ENCODE measurements at places on chromosomes 2 and 18.

GRCh38 chr18:34726286-34727004 is 16.3 kb downstream of the DTNA start:
- no peak for DNase-seq

DNA sequence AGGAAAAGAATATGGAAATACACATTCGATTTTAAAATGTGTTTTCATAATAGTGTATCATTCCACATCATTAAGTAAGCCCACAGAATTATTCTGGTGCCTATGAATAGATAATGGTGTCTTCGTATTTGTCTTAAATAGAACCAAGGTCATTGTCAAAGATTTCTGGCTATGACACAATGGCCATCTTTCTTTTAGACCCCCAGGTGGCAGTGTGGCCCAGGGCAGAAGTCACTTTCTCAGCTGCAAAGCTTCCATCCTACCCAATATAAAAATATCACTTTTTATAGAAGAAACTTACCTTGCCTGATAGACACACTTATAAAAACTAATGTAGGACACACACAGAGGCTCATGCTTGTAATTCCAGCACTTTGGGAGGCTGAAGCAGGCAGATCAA is 57.5 kb downstream of the ZRANB3 start:
- DNase-seq: peak; percentile 1

DNA sequence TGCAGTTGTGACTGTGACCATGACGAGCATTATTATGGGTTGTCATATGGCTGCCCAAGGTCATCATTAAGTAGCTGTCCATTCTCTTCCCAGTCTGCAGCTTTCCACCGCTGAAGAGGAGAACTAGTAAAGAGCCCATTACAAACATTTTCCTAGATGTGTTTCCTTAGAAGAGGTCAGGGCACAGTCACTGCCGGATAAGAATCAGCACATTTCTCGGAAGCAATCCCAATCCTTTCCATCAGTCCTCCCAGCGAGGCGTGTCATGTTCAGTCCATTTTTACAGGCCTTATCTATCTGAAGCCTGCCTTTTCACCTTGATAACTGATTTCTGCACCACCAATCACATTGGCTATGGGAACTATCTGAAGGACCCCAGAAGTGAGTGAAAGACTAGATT is 319.9 kb upstream of the SLC14A2 start:
- DNase-seq: no peak

DNA sequence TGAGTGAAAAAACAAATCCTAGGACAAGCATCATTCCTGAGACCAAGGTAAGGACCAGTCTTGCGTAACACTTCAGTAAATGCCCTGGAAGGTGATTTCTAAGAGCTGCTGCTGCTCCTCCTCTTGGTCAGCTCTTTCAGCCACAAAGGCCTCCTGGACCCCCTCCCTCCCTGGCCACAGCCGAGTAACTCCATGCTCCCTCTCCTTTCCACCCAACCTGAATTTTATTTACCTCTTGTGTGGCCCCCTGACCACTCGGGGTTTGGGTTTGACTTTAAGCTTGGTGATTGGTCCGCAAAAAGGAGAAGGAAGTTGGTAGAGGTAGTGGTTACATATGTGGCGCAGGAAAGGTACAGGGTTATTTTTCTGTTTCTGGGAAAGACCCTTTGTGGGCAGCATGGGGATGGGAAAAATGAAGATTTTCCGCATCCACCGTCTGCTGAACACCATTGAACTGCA is 9.2 kb downstream of the HTRA2 start:
- no peak for DNase-seq

DNA sequence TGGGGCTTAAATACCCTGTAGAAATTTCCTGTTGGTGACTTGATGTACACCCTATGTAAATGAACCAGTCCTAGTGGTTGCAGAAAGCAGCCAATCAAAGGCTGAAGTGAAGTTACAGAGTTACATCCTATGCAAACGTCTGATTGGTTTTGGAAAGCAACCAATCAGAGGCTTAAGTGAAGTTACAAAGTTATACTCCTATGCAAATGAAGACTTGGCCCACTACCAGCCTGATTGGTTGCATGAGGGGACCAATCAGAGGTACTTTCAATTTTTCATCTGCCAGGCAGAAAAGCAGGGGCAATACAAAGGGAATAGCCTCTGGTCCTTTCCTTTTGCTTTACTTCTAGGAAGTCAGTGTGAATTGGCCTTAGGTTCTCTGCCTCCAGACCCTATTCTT is 13.6 kb upstream of the ZNF397 start:
- no peak for DNase-seq

DNA sequence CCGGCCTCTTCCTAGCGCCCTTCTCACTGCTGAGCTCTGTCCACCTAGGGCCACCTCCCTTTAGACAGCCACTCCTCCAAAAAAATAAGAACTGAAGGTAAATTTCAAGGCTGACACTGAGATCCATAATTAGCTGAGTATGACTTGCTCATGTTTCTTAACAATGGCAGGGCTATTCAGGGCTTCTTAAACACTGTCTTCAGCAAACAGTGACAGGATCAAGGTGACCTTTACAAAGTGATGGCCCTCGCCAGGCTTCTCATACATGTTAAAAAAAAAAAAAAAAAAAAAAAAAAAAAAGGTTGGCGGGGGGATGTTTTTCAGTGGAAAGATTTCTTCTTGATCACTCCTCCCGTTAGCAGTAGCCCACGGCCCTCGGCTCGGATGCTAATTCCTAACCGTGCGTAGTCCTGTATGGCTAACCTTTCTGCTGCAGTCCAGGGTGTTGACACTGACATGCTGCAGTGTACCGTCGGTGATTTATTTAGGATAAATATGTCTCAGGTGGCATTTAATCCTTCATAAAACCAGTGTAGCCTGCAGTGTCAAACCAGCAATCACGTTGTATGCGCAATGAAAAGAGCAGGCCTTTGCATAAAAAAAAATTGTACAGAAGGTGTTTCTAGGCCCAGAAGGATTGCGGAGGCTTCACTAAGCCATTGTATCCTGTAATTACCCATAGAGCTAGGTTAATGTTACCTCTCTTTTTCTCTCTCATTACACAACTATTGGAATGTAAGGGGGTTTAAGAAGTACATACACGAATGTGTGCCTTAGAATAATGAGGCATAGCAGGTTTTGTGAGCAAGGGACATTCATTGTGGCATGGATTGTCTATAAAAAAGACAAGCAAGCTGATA is 142.7 kb downstream of the PTGR3 start:
- DNase-seq: no peak

DNA sequence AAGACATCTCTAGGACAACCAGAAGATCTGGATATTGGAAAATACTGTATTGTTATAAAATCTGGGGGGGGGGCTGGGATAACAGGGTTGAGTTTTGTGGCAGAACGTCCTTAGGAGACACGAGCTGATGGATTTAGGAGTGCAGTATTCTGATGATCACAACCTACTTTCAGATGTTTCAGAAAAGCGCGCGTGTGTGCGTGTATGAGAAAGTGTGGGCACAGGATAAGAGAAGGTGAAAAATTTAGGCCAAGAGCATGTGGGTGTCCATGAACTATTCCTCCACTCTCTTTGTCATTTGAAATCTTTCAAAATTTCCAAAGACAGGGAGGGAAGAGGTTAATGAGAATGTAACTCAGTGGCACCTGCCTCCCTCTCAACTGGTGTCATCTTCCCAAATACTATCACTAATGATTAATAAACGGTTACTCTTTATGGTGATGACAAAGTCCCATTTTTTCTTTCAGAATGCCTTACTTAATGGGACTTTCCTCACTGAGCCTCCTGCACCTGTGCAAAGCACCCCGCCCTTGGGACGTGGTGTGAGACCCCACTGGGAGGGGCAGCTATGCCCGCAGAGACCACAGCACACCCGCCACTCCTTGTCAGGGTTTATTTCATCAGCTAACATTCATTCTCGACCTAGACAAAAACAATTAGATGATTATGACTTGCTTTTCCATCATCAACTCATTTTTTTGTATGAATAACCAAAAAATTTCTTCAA is 53.6 kb downstream of the HS6ST1 start:
- DNase-seq: no peak

- no peak for DNase-seq
Observed at GRCh38 chr2:24984912-24985311, 13.2 kb upstream of the DNAJC27 start.

- no peak for DNase-seq
Observed at GRCh38 chr2:128258218-128258617, 60.5 kb downstream of the HS6ST1 start.

DNA sequence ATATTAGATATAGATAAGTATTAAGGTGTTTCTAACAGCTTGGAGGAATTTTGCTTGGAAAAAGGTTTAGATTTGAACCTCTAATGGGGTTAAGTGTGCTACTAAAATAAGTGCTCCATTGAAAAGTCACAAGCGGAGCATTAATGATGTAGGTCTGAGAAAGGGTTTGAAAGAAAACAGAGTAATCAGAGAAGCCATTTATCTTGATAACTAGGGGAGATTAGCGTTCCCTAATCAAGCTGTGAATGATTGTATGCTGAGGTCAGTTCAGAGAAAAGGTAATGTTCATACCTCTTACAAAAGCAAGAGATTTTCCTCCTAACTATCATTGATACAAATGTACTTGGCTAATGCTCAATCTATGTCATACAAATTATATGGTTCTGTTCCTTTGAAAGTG is 1.5 kb downstream of the ARHGAP25 start:
- DNase-seq: no peak

GRCh38 chr18:61402726-61403125 is 69.5 kb downstream of the CDH20 start:
- no peak for DNase-seq

GRCh38 chr2:170227507-170227947 is 49.6 kb downstream of the MYO3B start:
- DNase-seq: no peak

- DNase-seq: no peak
Observed at GRCh38 chr2:132581991-132582738, 87.8 kb downstream of the LYPD1 start.

DNA sequence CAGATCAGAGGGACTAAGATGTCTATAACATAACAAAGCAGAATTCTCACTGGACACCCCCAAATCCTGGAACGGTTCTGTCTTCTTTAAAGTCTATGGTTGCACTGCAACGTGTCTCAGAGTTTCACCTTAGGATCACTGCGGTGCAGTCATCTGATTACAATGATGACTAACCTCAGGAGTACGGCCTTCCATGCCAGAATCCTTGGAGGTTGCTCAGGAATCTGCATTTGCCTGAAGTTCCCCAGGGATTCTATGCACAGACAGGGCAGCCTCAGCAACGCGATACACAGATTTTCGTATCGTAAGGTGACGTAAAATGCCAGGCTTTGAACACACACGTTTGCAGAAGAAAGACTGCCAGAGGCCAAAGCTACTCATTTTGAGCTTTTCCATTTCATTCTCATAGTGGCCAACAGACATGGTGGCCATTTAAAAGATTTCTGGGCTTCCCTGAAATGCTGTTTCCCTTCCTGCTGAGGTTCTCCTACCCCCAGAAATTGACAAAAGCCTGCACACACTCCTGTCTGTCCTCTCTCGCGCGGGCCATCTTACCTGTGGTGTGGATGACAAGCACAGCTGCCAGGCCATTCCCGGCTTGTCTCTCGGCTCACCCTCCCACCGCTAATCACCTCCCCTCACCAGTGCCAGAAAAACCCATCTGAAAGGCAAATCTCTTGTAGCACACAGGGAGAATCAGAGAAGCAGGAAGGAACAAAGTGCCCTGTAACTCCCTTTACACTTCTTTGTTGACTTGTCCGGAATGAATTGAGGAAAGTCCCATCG is 148.8 kb downstream of the ACKR3 start:
- DNase-seq: no peak

- no peak for DNase-seq
Observed at GRCh38 chr2:207616185-207616584, 9.0 kb downstream of the METTL21A start.

DNA sequence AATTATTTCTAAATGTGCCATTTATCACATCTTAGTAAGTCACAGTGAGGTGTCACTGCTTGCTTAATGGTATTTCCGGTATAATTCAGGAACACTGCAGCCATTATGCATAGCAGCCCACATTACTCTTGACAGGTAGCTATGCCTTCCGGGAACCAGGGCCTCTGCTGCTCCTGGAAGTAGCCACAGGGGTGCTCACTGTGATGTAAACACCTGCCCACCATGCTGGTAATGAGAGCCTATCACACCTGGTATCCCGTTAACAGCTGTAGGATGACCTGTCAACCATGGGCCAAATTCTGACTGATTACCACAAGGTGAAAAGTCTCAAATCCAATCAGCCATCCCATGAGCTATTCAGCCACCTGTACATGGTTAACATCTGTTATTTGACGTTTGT is 647.0 kb upstream of the NXPH2 start:
- DNase-seq: no peak

- DNase-seq: no peak
Observed at GRCh38 chr18:10525371-10525691, 496 bp upstream of the NAPG start.

DNA sequence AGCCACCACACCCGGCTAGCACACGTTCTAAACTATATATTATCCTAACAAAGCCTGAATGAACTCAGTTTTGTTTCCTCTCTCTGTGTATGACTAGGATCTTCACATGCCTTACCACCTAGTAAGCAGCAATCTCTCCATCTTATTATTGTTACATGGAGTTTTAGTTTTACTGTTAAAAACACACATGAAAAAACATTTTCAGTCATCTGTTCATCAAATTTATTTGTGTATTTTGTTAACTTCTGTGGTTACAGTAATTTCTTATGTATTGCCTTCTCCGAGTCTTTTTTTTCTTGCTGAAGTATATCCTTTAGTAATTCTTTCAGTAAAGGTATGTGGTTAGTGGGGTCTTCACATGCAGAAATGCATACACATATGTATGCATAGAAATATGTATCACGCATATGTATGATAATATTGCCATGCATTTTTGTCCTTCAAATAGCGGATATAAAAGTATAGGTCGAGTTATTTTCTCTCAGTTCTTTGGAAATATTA is 31.4 kb downstream of the ANO7 start:
- no peak for DNase-seq

DNA sequence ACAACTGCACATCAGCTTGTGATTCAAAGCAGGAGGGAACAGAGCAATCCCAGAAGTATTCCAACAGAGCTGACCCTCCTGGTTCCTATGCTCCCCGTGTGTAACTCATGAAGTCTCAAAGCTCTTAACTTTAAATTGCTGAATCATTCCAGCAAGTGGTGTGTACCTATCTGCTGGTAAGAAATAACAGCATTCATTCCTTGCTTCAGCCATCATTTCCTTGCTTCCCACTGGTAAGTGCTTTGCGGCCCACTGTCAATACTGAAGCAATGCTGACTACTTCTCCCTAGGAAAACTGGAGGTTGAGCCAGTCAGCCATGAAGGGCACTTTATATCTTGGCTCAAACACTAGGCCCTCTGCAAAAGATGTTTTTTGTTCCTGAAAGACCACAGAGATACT is 222.4 kb downstream of the EXOC6B start:
- no peak for DNase-seq

DNA sequence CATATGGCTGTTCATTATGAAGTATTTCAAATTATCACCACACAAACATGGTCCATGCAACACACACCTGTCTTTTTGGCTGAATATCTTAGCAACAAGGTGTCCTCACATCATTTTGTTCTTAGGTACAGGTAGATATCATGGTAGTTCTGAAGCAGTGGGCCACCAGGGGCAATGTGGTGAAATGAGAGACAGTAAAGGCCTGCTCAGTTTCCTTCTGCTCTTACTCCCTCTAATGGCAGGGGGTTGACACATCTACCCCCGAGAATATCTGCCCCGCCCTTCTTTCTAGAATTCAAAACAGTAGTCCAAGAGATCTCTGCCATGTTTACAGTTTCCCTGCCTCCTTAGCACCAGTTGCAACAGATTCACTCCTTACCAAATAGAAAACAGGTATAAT is 147.0 kb upstream of the KLHL14 start:
- DNase-seq: no peak

- DNase-seq: no peak
Observed at GRCh38 chr18:49560624-49561288, 1.1 kb upstream of the LIPG start.

Data from activated CD4-positive, alpha-beta T cell treated with anti-CD3 and anti-CD28 coated beads, Interleukin-2, amount 50 U/mL, for 4 hours (primary cell).